NCI-H526 treated with DMSO at 0.1 percent for 48 hours (cell line): ENCODE measurements at places on chromosomes 12 and 14.

DNA sequence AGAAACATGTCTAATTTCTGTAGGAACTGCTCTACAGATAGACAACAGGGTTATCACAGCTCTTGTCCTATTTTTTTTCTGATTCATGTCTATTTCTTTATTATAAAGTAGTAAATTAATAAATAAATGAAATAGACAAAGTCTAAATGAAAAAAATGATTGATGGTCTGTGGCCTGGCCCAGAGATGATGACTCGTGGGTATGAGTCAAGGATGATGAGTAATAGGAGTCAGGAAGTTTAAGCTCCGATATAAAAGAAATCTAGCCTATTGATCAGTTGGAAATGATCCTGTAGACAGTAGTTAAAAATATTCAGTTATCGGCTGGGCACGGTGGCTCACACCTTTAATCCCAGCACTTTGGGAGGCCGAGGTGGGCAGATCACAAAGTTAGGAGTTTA lies 90.6 kb upstream of the RTL1 start:
- no peak for DNase-seq

DNA sequence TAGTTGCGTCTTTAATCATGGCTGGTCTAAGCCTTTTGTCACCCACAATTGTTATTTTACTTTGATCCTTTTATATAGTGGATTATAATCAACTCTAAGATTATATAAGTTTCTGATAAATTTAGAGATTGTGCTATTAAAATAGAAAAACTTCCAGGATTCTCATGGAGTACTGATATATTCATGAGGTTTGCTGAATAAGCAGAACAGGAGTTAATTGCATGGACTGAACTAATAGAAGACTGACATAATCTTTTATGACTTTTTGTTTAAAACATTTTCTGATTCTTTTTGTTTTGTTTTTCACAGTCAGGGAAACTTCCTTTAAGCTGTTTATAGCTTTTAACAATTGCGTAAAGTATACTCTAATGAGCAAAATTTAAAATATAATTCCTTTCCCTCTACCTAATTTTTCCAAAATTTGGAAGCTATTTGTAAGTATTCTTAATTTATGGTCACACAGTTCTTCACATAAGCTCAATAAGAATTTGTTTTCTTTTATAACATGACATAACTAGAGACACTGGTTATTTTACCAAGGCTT lies 129.9 kb upstream of the TMEM260 start:
- DNase-seq, result no peak

DNA sequence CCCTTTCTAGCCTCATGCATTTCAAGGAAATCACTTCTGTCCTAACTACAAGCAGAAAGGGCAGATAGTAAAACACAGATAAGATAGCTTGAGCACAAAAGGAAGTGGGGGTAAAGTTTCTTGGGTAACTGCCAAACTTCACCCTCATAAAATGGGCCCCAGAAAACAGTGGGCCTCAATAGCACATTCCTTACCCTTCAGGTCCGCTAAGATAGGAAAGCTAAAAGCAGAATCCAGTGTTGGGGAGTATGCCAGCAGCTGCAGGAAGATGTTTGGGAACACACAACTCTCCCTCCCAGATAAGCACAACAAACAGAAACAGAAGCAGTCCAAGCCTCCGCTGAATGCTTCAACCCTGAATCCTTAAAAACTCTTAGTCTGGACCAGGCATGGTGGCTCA lies 110.9 kb upstream of the MGAT4C start:
- no peak for DNase-seq

DNA sequence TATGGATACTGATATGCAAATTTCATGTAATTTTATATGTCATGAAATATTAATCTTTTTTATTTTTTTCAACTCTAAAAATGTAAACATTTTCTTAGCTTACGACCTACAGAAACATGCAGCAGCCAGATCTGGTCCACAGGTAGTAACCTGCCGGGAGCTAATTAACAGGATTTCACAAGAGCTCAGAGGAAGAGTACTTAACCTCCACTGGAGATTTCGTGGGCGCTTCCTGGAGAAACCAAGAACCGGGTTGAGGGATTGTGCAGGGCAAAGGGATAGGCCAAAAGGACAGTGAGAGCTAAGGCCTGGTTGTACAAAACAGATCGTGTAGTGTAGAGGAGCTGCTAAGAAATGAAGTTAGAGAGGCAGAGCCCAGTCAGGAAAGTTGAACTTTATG lies 315.7 kb downstream of the PAWR start:
- DNase-seq, result no peak

DNA sequence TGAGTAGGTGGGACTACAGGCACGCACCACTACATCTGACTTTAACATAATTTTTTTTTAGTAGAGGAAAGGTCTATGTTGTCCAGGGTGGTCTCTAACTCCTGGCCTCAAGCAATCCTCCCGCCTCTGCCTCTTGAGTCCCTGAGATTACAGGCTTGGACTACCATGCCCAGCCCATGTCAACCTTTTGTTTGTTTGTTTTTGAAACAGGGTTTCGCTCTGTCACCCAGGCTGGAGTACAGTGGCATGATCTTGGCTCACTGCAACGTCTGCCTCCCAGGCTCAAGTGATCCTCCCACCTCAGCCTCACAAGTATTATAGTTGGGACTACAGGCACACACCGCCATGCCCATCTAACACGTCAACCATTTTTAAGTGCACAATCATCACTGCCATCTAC lies 29.2 kb downstream of the PITPNM2 start:
- DNase-seq, result no peak

DNA sequence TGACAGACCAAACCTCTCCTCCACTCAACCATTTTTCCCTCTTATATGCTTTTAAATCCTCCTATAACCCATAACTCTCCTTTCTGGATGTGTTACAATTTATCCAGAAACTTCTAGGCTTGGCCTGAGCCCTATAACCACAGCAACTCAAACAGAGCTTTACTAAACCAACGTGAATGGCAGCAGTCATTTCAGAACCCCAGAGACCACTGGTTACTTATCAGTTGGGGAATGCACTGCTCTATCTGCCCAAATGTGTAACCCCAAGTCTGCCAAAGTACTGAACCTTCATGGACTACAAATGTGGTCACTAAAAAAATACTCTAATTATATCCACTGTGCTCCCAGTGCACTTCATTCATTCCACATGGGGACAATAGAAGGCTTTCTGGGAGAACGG lies 42.0 kb downstream of the NAA25 start:
- no peak for DNase-seq

- no peak for DNase-seq
These were observed 2.9 kb upstream of the MYH7 start for GRCh38 chr14:23438101-23438971.

GRCh38 chr12:3117591-3118015 lies 40.4 kb downstream of the TSPAN9 start:
- no peak for DNase-seq

- DNase-seq, result no peak
These were observed 87.2 kb upstream of the PTPRB start for GRCh38 chr12:70724444-70724843.

DNA sequence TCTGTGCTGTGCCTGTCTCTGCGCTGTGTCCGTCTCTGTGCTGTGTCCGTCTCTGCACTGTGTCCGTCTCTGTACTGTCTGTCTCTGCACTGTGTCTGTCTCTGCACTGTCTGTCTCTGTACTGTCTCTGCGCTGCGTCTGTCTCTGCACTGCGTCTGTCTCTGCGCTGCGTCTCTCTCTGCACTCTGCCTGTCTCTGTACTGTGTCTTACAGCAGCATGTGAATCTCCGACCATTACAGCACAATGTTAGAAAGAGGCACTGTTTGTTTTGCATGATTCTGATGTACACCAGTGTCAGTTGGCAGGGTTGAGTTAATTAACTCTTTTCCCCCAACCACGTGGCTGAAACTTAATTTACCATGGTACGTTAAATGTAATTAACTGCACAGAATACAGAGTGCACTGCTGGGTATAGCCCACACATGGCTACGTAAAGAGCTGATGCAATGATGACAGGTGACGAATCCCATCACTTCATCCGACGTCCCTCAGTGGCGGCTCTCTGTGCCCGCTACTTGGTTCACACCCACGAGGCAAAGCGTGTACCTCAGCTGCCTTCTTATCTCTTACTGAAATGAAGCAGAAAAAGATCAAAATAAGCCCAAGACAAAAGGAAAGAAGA lies 127.7 kb upstream of the SFSWAP start:
- DNase-seq, result no peak

- no peak for DNase-seq
These were observed 16.3 kb upstream of the HIF1A start for GRCh38 chr14:61678975-61679374.

DNA sequence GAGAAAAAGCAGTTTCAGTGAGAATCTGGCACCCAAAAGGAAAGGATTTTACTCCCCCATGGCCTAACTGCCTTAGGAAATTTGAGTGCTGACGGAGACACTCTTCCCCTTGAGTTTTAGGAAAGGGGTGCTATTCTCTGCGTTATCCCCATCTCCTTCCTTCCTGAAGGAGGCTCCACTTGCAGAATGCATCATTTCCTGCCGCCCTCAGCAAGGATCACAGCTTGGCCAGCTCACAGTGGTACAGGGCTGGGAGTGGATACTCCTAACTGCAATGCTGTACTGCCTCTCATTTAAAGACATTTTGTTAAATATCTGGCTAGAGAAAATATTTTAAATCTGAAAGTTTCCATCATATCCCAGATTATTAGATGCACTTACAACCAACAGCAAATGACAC lies 33.0 kb downstream of the RDH12 start:
- no peak for DNase-seq

DNA sequence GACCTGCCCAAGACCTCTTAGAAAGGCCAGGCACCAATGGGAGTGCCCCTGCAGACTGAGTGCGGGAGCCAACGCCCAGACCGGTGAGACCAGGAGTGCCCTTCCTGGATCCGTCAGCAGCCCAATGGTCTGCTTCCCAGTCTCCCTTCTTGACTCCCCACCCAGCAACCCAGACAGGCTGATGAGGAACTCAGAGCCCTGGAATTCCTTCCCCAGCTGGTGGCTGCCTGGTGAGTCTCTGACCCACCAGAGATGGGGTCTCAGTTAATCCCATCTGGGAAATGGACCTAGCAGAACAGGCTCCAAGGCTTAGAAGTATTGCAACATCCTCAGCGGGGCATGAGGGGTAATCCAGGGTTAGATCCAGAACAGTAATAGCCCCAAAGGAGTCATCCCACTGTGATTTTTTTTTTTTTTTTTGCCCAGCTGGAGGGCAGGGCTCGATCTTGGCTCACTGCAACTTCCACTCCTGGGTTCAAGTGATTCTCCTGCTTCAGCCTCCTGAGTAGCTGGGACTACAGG lies 1.5 kb upstream of the RASAL1 start:
- DNase-seq, result no peak

- no peak for DNase-seq
These were observed 10.2 kb upstream of the ITGB7 start for GRCh38 chr12:53217051-53217930.

DNA sequence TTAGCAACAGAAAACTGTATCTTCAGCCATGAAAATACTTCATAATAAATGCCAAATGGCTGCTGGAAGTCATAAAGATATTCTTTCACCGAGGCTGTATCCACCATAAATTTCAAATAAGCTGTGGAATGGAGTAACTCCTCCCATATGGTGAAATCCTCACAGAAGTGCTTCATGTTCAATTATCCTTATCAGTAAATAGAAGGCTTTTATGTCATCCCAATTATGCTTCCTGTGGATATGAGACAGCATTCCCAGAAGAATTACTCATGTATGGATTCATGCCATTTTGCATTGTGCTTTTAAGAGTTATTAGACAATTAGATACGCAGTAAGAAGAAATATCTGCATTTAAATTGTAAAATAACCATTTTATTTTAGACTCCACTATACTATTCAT lies 99.0 kb downstream of the RTN1 start:
- DNase-seq, result no peak

DNA sequence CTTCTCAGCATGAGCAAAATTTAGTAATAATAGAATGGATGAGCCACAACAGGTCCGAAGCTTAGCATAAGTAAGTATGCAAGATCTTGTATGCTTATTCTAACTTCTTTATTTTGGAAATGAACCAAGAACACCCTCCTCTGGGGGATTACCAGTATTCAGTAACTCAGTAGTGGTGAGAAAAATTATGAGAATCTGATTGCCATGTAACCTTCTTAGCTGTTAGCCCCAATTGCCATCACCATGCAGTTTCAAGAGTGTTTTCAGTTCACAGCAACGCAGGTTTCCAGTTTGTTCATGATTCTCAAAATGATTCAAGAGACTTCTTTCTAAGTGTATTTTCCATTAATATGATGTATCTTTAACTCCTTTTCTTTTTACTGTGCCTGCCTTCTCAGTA lies 1507.6 kb upstream of the SEL1L start:
- no peak for DNase-seq

DNA sequence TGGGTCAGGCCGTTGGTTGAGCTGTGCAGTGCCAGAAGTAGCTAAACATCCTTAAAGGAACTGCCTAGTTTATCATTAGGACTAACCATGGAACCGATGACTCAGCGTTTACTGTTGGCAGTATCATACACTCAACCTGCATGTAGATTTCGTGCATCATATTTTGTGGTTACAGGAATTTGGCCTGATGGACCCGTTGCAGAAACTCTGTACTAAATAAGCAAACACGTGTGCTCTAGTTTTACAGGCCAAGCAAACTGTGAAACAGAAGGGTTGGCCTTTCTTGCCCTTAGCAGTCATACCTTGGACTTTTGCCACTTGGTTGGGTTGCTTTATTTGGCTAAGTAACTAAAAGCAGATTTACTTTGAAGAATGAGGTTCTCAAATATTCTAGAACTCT lies 35.6 kb downstream of the DGLUCY start:
- no peak for DNase-seq

DNA sequence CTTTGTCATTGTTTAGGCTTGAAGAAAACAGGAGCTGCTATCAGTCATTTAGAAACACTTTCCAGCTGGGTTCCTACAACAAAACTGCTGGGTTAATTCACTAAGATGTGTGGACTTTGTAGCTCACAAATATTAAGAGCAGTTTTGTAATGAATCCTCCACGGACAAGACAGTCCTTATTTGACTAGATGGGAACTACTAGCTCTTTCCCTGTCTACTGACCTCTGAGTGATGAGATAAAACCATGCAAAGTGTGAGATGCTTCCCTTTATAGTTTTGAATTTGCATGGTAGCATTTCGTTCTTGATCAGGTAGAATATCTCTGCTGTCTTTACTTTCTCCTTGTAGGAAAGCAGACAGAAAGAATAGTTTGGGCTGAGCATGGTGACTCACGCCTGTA lies 72.9 kb upstream of the STXBP6 start:
- DNase-seq, result no peak

GRCh38 chr12:28507033-28507432 lies 316.8 kb downstream of the CCDC91 start:
- DNase-seq, result no peak
